Inflammatory macrophage treated with lipopolysaccharide for 4 hours (primary cell): ENCODE measurements at places on chromosomes 1 and 21.
A peak's percentile ranks its signal among the peaks of the same experiment; 100 is the strongest.

DNA sequence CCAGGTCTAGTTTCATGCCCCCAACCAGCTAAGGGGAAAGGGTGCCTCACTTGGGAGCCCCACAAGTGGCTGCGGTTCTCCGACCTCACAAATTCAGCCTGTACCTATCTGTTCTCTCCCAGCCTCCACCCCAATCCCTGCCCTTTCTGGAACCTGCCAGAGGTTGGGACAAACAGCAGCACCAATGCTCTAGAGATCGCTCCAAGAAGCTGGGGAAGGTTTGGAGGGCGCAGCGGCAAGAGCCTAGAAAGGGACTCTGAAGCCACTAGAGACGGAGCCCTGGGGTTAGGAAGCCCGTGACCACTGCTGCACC is 243.4 kb upstream of the VAMP3 start:
- no peak for DNase-seq

- no peak for DNase-seq
Measured at GRCh38 chr21:38963006-38963405, 157.3 kb downstream of the ETS2 start.

GRCh38 chr1:154176337-154176736 is 15.6 kb downstream of the TPM3 start:
- peak; percentile 61 for DNase-seq

GRCh38 chr21:41411449-41412089 is 14.5 kb upstream of the MX1 start:
- DNase-seq, result peak; percentile 41

- DNase-seq, result no peak
Measured at GRCh38 chr1:4924356-4924755, 269.9 kb downstream of the AJAP1 start.

- no peak for DNase-seq
Measured at GRCh38 chr1:110538075-110538474, 19.1 kb upstream of the KCNA10 start.

DNA sequence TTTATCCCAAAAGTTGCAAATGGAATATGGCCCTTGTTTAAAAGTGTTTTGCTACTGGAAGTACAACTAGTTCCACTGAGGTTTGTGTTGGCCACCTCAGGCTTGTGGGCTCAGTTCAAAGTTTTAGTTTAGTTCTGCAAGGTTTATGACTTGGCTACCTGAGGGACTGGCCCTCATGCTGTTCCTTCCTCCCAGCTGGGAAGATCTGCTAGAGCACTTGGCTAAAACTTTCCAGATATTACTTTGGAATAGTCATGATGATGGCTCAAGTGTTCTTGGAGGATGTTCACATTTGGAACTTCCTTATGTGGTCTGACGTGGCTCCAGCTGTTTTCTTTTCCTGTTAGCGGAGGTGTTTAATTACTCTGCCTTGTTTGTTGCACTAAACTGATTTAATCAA is 110.2 kb upstream of the IVNS1ABP start:
- no peak for DNase-seq
